H4 (cell line): ENCODE measurements at places on chromosomes 11 and 22. TPM values are rescaled to one million over a fixed set of nuclear protein-coding genes. Genes with fewer than 3 reads are reported as not detected.

Gene OR5L2
- not detected in 2 replicates for total RNA-seq

Gene TRIM44
- total RNA-seq: 31.7 and 60.7 TPM in 2 replicates

Gene PAAF1
- total RNA-seq: 13.0 TPM in 2 replicates

Gene SAAL1
- total RNA-seq: 56.5 and 65.3 TPM in 2 replicates

Gene USH1C
- total RNA-seq: not detected in 2 replicates

Gene CTSF
- total RNA-seq: 9.1 and 11.3 TPM in 2 replicates

Gene OR5T2
- not detected in 2 replicates for total RNA-seq

Gene SCT
- total RNA-seq: not detected in 2 replicates

Gene C22orf31
- total RNA-seq: not detected in 2 replicates

Gene LRRC10B
- total RNA-seq: not detected in 2 replicates

Gene ZBTB16
- not detected in 2 replicates for total RNA-seq

Gene IFITM1
- 179 TPM in 2 replicates for total RNA-seq

Gene TBRG1
- 22.8 and 24.8 TPM in 2 replicates for total RNA-seq

DNA sequence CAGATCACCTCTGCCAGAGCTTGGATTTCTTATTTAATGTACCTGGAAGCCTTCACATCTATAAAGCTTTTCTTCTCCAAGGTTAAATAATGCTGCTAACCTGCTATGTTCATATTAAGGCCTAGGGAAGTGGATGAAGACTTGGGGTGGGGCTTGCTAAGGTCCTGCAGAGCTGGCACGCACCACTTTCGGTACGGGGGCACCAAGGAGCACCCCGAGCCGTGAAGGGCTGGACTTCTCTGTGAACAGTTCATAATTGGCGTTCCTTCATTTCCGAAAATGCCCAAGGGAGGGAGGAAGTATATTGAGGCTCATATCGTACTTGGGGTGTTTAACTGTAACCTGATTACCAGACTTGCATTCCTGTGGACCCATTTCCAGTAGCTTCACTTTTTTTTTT is 59.6 kb downstream of the ST14 start:
- no peak for DNase-seq

GRCh38 chr11:112525844-112526590 is 265.4 kb upstream of the PLET1 start:
- no peak for DNase-seq

DNA sequence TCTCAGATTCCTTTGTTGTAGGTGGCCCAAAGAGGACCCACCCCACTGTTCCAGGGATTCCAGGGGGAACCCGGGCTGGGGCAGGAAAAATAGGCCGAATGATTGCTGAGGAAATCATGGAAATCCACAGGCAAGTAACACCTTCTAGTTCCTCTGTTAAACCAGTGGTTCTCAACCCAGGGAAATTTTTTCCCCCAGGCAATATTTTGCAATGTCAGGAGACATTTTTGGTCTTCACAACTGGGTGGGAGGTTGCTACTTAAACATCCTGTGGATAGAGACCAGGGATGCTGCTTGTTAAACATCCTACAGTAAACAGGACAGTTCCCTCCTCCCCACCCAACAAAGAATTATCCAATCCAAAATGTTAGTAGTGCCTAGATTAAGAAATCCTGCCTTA is 84.7 kb downstream of the BTBD10 start:
- no peak for DNase-seq

- no peak for DNase-seq
Measured at GRCh38 chr22:48335442-48336139, 1492.1 kb downstream of the BRD1 start.

GRCh38 chr11:67352546-67353316 is 615 bp downstream of the POLD4 start:
- no peak for DNase-seq

DNA sequence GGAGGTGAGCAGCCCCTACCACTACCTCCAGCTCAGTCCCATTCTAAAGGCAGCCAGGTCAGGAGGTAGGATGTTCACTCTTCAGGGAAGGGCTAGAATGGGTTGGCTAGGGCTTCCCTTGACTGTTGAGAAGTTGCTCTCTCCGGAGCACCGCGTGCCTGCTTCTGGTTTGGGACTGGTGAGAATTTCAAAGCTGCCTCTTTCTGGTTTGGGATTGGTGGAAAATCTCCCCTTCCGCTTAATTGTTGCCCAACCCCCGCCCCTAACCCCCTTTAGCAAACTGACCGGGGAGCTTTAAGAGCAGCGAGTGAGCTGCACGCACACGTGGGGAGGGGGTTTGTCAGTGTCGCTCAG is 686 bp downstream of the USP2 start:
- DNase-seq: no peak

DNA sequence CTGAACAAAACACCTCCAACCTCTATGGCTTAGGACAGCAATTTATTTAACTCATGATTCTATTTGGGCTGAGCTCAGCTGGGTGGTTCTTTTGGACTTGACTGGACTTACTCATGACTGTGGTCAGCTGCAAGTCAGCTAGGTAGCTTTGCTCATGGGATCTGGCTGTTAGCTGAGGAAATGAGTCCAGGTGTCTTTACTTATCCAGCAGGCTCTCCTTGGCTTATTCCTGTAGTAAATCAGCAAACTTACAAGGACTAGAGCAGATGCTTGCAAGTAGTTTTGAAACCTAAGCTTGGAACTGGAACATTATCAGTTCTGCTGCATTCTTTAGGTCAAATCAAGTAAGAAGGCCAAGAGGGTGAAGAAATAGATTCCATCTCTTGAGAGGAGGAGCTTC is 8.0 kb upstream of the HIKESHI start:
- DNase-seq: no peak

DNA sequence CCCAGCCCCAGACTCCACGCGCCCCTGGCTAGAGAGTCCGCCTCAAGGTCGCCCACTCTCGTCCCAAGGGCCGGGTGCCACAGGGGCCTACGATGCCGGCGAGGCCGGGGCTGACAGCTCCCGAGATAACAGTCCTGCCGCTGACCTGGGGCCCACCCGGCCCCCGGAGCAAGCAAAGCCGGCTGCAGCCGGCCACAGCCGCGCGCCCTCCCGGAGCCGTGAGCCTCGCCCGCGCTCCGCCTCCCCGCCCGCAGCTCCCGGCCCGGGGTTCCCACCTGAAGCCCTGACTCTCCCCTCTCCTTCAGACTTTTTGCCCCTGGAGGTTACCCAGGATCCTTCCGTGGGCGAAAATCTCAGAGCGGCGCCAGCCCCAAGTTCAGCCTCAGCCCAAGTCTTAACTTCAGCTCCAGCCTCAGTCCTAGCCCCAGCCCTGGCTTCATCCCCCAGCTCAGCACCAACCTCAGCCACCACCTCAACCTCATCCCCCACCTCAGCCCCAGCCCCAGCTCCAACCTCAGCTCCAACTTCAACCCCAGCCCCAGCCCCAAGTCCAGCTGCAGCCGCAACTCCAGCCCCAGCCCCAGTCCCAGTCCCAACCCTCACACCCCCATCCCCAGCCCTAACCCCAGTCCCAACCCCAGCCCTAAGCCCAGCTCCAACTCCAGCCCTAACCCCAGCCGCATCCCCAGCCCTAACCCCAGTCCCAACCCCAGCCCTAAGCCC is 1.7 kb downstream of the KLHDC7B start:
- no peak for DNase-seq

DNA sequence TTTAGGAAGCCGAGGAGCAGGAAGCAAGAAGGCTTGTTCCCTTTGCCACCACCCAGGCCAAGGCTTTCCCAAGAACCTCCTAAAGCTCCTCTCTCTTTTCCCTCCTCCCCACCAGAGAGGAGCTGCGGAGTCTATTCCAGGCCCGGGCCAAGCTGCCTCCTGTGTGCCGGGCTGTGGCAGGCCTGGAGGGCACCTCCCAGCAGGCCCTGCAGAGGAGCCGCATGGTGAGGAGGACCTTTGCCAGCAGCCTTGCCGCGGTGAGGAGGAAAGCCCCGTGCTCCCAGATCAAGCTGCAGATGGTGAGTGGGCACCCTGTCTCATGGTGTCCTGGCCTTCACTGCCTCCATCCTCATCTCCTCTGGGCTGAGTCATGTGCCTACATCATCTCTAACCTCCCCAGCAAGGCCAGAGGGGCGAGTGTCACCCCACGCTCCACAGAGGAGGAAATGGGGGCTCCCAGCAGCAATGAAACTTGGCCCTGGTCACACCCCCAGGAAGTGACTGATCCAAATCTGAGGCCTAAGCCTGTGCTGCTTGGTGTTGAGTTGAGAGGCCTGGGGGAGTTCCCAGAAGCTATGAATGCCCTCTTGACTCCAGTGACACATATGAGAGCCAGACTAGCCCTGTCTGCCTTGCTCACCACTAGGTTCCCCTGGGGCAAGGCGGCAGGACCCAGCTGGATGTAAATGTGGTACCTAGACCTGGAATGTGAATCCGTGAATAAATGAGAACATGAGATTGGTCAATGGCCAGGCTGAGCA is 104.2 kb downstream of the MYO18B start:
- peak; percentile 6 for DNase-seq

GRCh38 chr22:45291061-45291930 is 6.5 kb downstream of the UPK3A start:
- no peak for DNase-seq

GRCh38 chr22:39923696-39924095 is 22.8 kb downstream of the GRAP2 start:
- no peak for DNase-seq

- DNase-seq: no peak
Measured at GRCh38 chr11:105524286-105524685, 85.6 kb upstream of the GRIA4 start.

GRCh38 chr11:59185386-59185945 is 13.5 kb downstream of the DTX4 start:
- DNase-seq: no peak

- no peak for DNase-seq
Measured at GRCh38 chr11:104221455-104221854, 57.5 kb upstream of the PDGFD start.

DNA sequence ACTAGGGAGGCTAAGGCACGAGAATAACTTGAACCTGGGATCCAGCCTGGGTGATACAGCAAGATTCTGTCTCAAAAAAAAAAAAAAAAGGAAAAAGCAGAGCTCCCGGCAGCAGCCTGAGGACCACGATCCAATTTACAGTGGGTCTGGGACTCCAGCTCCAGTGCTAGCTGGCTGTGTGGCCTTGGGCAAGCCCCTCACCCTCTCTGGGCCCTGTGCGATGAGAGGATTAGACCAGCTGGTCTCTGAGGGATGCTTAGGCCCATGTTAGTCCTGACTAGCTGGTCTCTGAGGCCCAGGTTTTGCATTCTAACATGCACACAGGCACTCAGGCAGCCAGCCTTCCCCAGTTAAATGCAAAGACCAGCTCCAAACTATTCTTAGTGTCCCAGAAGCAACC is 13.7 kb downstream of the CARD10 start:
- DNase-seq: no peak

DNA sequence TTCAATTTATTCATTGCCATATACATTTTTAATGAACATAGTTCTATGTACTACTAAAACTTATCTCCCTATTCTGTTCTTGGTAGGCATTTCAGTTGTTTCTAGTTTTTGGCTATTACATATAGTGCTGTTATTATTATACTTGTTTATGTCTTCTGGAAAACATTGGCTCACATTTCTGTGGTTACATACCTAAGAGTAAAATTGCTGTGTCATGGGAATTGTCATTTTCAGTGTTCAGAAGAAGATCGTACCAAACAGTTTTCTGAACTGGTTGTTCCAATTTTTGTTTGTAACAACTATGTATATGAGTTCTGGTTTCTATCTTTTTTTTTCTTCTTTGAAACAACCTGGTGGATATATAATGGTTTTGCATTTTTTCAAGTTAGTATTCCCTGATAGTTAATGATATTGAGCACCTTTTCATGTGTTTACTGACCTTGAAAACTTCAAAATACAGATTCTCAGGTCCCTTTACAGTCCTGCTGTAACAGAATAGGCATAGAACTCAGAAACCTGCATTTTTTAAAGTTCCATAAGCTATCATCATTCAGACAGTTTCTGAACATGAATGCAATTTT is 230.7 kb downstream of the JRKL start:
- DNase-seq: peak; percentile 55

GRCh38 chr11:130187096-130187495 is 27.5 kb downstream of the ST14 start:
- no peak for DNase-seq

DNA sequence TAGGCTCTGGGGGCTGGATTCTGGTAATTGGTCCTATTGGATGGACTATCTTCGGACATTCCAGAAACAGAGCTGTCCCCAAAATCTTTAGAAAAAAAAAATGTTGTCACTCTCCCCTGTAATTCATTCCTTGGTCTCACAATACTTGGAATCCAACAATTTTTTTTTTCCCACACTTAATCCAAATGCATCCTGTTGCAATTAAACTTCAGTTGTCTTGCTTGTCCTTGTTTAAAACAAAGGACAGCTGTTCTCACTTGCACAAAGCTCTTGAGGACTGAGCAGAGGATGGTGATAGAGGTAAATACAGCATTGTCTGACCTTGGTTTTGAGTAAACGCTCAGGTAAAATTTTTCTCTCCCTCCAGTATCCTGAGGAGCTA is 75.3 kb downstream of the SC5D start:
- no peak for DNase-seq

DNA sequence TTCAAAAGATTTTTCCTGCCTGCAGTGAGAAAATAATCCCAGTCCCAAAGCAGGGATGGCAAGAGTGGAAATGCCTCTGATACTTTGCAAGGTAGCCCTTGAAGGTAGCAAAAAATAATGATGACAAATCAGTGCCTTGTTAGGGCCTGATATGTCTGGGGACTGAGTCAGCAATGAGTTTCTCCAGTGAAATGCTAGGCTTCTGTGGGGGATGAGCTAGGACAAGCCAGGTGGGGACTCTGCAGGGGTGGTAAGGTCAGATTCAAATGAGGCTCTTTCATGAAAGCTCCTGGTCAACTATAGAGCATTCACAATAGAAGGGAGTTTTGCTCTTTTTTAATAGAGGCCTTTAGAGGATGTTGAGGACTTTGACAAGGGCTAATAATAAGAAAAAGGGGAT is 77.7 kb downstream of the ME3 start:
- no peak for DNase-seq

GRCh38 chr11:5178046-5178837 is 22.2 kb downstream of the OR51V1 start:
- DNase-seq: no peak

DNA sequence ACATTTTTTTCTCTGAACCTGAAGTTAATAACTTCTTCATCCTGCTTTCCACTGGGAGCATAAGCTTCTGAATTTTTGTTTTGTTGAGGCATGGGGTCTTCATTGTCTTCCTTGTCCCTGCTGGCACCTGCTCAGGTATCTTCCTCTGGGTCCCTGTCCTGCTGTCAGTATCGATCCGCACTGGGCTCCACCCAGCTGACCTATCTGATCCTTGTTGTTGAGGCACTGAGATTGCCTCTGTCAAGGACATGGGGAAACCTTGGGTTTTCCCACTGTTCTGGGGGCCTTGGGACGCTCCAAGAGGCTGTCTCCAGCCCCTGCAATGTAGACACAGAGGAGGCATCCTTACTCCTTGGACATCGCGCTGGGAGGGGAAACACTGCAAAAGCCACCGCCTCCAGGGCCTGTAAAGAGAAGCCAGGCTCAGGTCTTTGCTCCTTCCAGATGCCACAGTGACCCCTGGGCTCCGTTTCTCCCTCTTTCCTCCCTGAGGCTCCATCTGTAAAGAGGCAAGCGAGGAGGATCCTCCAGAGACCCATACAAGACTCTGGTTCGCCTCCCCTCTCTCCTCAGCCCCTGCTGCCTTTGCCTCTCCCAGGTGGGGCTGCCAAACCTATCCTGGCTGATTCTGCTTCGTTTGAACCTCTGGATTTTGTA is 8.6 kb upstream of the RBFOX2 start:
- no peak for DNase-seq

GRCh38 chr11:44604171-44604581 is 38.7 kb downstream of the CD82 start:
- DNase-seq: peak; percentile 42
